Placental pericyte (primary cell): ENCODE measurements at places on chromosomes 1 and 21. TPM values are rescaled to one million over a fixed set of nuclear protein-coding genes. Genes with fewer than 3 reads are reported as not detected.

ZMPSTE24 gene
- 48.4 and 119 TPM in 2 replicates for total RNA-seq

BRDT gene
- total RNA-seq, result 0.22 and 2.1 TPM in 2 replicates

HAO2 gene
- not detected in 2 replicates for total RNA-seq

PDZK1 gene
- 0.22 and 1.1 TPM in 2 replicates for total RNA-seq

IVL gene
- total RNA-seq, result 0.14 TPM in 1 of 2 replicates, not detected in the other
